Stimulated activated CD8-positive, alpha-beta memory T cell treated with anti-CD3 and anti-CD28 coated beads, Interleukin-4, amount 100 ng/mL, for 1 hour (primary cell): ENCODE measurements at places on chromosomes 2 and 18.

- no peak for DNase-seq
Measured at GRCh38 chr2:122340246-122340645, 584.8 kb downstream of the TSN start.

GRCh38 chr18:6982398-6982797 lies 135.2 kb downstream of the LAMA1 start:
- no peak for DNase-seq

GRCh38 chr18:62647179-62647578 lies 68.2 kb upstream of the PHLPP1 start:
- no peak for DNase-seq

DNA sequence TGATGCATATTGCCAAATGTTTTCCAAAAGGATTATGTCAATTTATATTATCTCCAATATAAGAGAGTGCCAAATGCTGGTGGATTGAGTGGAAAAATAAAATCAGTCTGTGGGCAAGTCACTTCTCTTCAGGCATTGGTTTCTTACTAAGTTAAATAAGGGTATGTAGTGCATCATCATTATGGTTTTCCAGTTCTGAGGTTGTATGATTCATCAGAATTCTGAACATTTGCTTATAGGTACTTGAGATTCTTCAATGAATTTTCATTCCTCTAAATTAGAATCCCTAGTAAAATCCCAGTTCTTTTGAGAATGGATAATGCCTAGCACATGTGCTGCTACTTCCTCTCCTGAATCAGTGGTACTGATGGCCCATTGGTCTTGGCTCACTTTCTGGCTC lies 188.9 kb upstream of the OSR1 start:
- no peak for DNase-seq

DNA sequence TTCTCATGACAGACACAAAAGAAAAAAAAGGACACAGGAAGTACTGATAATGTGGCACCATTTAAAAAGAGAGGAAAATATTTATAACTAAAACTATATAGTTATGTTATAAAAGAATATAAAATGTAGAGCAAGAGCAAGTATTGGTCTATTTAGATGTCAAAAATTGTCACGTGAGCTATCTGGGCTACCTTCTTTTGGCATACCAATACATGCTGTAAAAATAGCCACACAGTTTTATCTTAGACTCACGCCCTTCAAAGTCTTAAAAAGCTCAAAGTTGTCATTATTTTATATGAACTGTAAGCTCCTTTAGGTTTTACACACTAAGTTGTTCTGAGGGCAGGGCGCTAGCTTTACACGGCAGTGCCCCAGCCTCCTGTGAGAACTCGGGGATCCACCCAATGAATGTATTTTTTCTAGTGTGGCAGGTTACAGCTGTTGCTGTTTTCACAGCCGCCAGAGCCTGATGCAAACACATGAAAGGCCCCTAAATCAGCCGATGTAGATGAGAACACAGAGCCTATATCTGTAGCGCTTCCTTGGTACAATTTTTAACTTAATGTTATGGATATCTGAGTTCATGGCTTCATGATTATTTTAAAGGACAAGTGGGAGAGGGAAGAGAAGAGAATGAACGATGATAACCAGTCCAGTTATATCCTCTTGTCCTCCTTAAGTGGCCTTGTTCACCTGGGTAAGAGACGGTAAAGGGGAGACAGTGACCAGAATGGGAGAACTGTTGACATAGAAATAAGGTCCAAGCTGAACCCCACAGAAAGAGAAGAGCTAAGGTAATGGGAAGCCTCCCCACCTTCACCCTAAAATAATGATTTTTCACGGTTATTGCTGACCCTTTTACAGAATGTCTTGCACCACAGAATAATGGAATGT lies 130.8 kb downstream of the CACNB4 start:
- DNase-seq: no peak

DNA sequence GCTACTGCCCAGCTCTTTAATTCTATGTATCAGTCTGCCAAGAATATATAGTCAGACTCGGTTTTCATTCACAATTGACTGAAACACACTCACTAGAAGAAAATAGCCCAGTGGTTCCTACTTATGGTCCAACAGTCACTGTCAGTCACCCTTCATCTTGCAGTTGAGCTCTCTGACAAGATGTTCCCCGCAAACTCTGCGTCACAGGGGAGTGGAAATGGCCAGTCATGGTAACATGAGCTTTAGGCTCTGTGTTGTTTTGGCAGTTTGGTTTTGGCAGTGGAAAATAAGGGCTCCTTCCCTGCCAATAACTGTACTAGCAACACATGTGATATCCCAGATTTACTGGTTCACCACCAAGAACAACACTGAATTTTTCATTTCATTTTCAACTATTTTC lies 122.5 kb downstream of the PRPF40A start:
- DNase-seq: no peak

DNA sequence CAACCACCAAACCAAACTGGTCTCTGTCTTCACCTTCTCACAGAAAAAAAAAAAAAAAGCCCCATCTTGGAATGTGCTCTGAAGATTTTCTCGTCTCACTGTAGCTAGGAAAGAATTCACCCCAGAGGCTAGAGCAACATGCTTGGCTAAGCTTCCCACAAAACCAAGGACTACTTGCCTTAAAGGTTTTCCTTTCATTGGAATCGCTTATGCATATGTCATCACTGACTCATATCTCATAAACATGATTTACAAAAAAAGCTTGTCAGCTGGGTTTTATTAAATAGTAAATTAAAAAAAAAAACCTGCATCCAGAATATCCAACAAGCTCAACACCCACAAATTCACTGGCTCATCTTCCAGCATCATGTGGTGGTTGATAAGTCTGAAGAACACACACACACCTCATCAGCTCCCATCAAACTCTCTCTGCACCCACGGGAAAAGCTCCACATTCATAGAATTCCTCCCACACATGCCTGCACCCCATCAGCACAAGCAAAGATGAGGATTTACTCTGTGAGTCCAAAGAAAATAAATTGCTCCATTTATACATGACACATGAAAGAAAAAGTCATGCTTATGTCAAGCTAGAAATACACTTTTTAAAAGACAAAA lies 182.0 kb upstream of the TRIB2 start:
- DNase-seq: no peak

- no peak for DNase-seq
Measured at GRCh38 chr2:149204686-149205085, 125.7 kb upstream of the LYPD6 start.
